Foreskin fibroblast (primary cell): ENCODE measurements at places on chromosomes 5 and 9.

DNA sequence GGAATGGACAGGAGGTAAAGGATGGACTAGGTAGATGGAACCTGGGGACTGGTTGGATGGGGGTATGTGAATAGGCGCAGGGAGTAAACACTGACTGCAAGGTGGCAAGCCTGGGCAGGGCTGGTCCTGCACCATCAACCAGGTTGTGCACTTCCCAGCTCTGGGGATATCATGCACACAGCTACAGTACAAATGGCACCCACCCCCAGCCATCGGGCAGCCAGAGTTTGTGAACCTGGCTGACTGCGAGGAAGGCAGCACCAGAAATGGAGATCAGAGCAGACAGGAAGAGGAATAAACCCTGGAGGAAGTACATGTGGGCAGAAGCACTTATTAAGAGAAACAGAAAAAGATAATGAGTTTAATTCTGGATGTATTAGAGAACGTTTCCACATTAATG is 229.1 kb downstream of the ESM1 start:
- no peak for DNase-seq

- no peak for DNase-seq
Measured at GRCh38 chr5:155389498-155389897, 375.9 kb downstream of the KIF4B start.

- DNase-seq = no peak
Measured at GRCh38 chr9:114093761-114094505, 5.2 kb downstream of the KIF12 start.

GRCh38 chr5:178465861-178466288 is 124.3 kb downstream of the COL23A1 start:
- no peak for DNase-seq

GRCh38 chr9:8070779-8071444 is 271.3 kb upstream of the DMAC1 start:
- DNase-seq = no peak

- no peak for DNase-seq
Measured at GRCh38 chr5:96148376-96148775, 186.7 kb upstream of the ELL2 start.

DNA sequence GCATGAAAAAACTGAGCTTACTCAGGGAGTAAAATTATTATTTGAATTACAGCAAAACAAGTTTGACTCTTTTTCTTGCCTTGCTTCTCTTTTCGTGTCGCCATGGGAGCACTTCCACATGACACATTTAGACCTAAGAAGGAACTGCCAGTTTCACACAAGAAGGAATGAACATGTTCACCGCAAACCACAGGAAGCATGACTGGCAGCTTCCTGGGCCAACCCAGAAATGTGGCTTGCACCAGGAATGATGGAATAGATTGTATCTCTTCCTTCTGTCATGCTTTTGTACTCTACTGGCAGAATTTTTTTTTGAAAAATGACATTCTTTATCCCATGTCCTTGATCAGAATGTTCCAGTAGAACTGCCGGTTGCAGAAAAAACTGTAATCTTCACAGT is 32.9 kb upstream of the MAN2A1 start:
- peak; percentile 69 for DNase-seq

DNA sequence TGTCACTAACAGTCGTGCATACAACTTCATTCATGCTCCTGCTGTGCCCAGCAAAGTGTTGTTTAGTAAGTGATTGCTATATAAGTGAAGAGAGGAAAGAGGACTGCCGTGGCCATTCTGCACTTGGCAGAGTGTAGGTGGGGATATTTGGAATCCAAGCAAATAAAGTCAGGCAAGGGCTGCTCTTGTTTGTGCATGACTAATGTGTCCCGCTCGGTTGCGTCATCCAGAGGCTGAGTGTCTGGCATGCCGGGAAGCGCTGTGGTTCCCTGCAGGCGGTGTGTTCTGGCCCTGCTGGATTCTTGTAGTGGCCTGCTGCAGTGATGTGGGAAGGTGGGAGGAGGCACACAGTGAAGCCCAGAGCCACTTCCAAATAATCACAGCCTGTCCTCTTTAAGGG is 136.9 kb upstream of the ANKH start:
- DNase-seq = peak; percentile 96

DNA sequence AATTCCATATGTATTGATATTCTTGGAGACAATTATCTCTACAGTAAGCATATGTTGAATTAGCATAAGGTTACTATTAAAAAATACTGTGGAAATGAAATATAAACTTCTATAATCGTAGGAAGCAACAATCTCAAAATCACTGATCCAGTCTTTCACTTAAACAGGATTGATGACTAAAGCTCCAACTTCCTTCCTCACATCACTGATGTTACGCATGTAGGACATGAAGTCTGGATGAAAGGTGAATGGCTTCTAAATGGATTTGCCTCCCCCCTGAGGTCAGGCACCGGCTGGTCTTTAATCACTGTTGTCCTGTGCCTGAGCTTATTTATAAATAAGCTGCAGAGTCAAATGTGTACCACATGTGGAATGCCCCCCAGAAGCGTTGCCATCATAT is 157.1 kb upstream of the NFIB start:
- no peak for DNase-seq

GRCh38 chr5:172119921-172120688 is 67.9 kb downstream of the STK10 start:
- DNase-seq = no peak

- DNase-seq = peak; percentile 7
Measured at GRCh38 chr5:32542216-32543059, 42.9 kb upstream of the SUB1 start.

DNA sequence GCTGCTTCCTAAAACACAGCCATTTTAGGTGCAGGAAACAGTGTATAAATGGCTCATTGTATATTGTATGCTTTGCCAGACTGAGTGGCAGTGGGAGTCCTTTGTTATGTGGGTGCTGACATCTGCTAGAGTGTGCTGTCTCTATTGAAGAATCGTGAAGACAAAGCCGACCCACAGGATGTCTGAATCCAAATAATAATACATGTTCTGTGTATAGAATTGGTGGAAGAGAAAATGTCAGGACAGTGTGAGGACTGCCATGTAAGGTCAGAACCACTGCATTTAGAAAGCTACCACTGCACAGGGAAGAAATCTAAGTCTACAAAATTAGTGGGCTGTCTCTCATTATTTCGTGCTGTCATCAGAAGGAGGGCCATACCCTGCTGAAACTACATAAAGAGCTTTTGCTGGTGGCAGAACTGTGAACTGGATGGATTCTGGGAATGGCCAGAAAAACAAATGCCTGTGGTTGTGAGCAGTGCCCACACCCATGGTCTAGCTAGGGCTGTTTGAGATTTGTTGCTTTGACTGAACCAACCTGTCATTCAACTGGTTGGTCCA is 2.5 kb downstream of the IL7R start:
- DNase-seq = peak; percentile 47

DNA sequence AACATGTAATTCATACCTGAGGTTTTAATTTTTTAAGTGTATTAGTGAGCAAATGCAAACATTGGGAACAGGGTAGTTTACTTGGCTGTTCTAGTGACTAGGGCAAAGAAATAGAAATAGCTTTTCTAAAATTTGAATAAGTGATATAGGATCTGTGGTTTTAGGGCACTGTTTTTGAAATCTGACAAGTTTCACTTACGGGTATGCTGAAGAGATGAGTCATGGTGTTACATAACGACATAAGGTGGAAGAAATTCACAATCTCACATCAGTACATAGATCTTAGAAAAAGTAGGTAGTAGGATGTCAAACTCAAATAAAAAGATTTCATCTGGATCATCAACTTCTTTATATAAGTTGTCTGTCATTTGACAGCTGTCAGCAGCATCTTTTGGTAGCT is 772.3 kb downstream of the MAT2B start:
- DNase-seq = peak; percentile 0

DNA sequence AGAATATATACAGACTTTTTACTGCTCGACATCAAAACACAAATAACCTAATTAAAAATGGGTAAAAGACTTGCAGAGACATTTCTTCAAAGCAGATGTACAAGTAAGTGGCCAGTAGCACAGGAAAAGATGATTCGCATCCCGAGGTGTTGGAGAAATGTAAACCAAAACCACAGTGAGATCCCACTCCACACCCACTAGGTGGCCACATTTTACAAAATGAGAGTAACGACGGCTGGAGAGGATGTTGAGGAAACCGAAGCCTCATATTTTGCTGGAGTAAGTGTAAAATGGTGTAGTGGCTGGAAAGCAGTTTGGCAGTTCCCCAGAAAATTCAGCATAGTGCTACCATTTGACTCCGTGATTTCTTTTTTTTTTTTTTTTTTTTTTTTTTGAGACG is 21.3 kb upstream of the GBGT1 start:
- peak; percentile 42 for DNase-seq

- no peak for DNase-seq
Measured at GRCh38 chr9:64128572-64128971, 1156.4 kb downstream of the FOXD4L5 start.

DNA sequence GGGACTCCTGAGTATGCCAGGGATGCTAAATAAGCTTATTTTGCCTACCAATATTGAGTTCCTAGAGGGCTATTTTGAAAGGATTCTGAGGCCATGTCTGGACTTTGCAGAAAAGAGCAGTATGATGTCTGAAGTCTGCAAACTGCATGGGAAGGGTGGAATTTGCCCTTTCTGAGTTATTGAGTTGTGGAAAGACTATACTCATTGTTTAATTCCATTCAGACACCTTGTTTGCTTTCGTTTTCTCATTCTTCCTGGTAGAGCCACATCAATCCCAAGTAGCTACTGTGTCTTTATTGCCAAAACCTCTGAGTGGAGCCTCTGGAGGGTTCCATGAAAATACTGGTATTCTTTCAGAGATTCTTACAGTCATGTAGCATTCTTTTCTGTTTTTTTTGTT is 50.9 kb upstream of the PPP1R2B start:
- DNase-seq = no peak

DNA sequence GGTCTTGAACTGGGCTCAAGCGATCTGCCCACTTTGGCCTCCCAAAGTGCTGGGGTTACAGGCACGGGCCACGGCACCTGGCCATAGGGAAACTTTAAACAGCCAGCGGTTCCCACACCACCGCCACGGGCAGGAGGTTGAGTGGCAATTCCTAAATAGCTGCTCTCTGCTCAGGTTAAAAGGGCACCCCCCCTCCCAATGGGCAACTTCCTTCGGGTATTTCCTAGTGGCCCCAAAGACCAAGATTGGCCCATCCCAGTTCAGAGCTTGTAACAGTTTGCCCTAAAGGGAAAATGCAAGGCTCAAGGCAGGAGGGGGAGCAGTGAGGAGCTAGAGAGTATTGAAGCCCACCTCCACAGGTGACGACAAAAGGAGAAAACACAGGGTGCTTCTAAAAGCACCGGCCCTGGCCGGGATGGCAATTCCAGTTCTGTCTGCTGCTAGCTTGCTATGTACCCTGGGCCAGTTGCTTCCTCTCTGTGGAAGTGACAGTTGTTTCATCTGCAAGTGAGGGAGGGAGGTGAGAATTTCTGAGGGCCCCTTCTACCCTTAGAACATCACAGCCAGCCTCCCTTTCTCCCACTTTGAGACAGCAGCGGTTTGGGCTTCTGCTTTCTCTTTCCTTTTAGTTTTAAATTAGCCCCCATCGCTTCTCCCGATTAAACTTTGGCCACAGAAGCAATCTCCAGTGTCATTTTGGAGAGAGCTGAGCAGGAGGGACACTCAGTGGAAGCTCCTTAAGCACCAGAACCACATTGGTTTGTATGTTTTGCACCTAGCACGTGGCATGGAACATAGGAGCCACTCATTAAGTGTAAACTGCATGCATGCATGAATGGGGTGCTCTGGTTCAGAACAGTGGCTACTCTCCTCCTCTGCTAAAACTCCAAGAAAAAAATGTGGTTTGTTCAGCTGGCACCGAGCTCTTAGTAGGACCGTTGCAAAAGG is 17.3 kb upstream of the TNIP1 start:
- DNase-seq = no peak

GRCh38 chr9:123655681-123656423 is 274.1 kb downstream of the DENND1A start:
- DNase-seq = no peak

- no peak for DNase-seq
Measured at GRCh38 chr5:142806841-142807267, 36.7 kb downstream of the ARHGAP26 start.

DNA sequence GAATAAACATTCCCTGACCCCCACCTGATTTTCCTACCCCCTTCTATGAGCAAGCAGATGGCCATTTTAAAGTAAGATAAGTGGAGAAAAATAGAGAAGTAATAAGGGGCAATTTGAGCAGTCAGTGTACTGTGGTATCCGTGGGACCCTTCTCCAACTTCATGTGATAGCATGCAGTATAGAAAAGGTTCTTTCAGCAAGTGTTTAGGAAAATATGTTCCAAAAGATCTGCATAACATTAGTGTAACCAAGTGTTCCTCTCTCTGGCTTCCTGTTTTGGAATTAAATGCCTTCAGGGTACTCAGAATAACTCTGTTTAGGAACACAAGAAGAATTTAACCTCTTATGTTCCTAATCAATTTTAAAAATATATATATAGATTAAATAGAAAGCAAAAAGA is 134.9 kb downstream of the ATG10 start:
- DNase-seq = no peak

DNA sequence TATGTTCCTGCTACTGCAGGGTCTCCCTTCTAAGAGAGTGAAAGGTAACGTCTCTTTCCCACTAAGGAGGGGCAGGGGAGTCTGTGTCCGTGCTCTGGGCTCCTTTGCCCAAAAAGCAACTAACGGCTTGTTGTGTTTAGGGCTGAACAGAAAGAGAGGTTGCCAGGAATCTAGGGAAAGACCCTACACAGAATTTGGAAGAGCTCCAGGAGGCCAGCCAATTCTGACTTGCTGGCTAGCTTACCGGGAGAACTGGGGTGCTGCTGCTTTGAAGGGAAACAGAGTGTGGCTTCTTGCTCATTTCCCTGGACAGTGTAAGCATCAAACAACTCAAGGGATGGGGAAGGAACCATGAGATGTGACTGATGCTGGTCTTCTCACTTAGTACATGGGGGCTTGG is 176.1 kb downstream of the GADD45G start:
- no peak for DNase-seq

- DNase-seq = peak; percentile 36
Measured at GRCh38 chr5:127723571-127723970, 20.4 kb downstream of the CCDC192 start.

DNA sequence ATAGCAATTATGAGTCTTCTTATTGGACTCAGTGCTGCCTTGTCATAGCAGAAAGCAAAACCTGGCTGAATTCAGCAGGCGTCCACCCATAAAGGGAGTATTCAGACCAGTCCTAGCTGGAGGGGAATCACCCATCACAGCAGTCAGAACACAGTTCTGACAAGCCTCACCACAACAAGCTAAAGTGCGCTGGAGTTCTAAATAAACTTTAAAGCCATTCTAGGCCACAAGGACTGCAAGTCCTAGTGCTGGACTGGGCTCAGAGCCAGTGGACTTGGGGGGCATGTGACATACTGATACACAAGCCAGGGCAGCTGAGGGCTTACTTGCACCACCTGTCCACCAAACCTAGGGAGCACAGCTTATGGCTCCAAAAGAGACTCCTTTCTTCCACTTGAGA is 115.3 kb upstream of the PCSK5 start:
- no peak for DNase-seq
